ENCODE measurements at places on chromosomes 2 and 18.

- DNase-seq = peak; percentile 90
These were observed 42.5 kb downstream of the CPO start for GRCh38 chr2:206981739-206982340.

GRCh38 chr2:116499389-116499788 is 1315.1 kb upstream of the DDX18 start:
- DNase-seq = no peak

DNA sequence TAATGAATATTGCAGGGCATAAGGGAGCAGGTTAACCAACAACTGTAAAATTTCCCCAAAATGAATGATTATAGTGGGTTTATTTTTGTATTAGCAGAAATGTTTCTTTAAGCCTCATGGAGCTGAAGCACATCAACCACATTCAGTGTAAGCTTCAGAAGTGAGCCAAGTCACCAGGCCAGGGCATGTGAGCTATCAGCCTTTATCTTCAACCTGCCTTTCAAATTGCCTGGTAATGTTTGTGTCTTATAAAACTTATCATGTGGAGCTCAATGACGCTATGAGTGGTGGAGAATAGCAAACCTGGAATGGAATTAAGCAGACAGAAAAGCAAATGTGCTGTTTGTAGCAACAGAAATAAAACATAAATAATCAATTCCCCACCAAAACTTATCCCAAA is 1068.4 kb downstream of the LRP1B start:
- no peak for DNase-seq

DNA sequence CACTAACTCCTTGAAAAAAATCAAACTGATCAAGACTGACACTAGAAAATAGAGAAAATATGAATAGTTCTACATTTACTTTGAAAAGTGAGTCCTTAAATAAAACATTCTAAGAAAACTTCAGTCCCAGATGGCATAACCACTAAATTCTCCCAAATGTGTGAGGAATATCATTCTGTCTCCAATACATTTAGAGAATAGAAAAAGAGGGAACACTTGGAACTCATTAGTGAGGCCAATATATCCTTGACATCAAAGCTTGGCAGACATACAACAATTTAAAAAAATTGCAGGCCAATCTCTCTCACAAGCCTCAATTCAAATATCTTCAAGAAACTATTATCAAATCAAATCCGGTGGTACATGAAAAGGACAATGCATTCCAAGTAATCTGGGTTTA is 79.3 kb upstream of the TMEM247 start:
- DNase-seq = no peak

GRCh38 chr2:61470122-61470951 is 550 bp downstream of the USP34 start:
- peak; percentile 91 for DNase-seq

DNA sequence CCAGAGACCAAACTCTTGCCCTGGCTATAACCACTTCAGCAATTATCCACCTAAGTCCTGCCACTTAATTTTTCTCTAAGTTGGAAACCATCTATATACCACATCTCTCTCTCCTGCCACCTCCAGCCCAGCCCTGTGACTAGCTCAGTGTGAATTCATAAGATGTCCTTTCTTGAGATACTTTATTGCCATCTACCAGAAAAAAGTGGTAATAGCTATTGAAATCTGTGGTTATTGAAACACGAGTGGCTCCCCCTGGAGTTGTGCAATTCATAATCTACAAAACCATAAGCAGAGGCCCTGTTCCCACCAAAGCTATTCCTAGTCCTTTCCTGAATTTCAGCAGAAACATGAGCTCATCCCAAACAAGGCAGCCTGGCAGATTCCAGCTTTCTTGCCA is 324.0 kb downstream of the TXNL1 start:
- DNase-seq = no peak

DNA sequence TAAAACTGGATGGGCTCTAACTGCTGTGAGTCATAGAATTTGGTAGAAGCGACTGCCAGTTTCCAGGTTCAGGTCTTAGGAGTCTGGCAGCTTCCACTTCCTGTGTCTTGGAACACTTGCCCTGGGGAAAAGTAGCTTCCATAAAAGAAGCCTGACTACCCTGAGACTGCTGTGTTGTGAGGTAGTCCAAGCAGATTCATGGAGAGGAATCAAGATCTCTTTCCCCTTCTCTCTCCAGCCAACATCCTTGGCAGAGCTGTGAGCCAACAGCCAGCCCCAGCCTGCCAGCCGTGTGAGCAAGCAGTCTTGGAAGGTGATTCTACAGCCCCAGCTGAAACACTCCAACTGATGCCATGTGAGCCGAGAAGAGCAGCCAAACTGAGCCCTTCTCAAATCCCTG is 33.7 kb downstream of the SLC20A1 start:
- DNase-seq = no peak

DNA sequence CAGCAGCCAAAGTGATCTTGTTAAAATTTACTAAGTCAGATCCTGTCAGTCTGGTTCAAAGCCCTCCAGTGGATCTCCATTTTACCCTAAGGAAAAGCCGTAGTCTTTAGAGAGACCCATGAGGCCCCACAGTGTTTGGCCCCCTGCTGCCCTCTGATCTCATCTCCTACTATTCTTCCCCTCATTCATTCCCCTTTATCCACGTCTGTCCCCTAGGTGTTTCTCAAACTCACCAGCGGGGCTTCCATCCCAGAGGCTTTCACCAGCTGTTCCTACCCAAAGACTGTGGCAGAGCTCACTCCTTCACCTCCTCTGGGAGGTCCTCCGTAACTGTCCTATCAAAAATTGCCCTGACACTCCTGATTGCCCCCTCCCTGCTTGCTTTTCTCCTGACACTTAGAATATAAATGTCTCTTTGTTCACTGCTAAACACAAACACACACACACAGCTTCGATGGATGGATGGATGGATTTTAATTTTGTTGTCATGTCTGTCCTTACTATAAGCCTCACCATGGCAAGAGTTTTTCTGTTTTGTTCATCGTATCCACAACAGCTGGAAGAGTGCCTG is 26.1 kb downstream of the LIMS1 start:
- no peak for DNase-seq

DNA sequence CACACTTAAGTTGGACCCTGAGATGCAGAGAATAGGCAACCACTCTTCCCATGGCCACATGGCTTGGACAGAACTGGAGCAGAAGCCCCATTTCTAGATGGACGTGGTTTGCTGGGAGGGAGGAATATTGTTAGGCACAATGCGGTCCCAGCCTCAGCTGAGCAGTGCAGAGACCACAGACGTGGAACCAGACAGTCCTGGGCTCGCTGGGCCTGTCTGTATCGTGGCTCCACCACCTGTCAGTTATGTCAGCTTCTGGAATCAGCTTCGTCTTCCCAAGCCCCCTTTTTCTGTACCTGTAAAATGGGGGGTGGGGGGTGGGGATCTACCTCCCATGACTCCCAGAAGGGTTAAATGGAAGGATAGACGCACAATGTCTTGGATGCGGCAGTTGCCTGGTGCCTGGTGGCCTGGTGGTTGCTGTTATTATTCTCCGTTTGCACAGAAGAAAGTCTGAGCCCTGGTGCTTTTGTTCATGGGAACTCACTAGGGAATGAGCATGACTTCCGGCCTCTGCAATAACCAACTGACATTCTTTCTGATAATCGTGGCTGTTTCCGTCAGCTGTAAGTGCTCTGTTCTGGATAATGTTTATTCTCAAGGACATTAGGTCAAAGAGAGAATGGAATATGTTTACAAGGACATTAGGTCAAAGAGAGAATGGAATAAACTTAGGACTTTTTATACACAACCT is 31.4 kb downstream of the COLEC11 start:
- DNase-seq = peak; percentile 62

- no peak for DNase-seq
These were observed 1029.9 kb upstream of the ACVR2A start for GRCh38 chr2:146814971-146815370.

- no peak for DNase-seq
These were observed 117.1 kb upstream of the PDE1A start for GRCh38 chr2:182543741-182544525.

GRCh38 chr2:140851258-140851981 is 1279.4 kb downstream of the LRP1B start:
- no peak for DNase-seq

Measured in osteocyte (in vitro differentiated cells).